Neural progenitor cell (in vitro differentiated cells): ENCODE measurements at places on chromosomes 3 and 15. TPM values are rescaled to one million over a fixed set of nuclear protein-coding genes. Genes with fewer than 3 reads are reported as not detected.

- DNase-seq, result no peak
Observed at GRCh38 chr15:88529021-88529630, 17.4 kb downstream of the DET1 start.

DNA sequence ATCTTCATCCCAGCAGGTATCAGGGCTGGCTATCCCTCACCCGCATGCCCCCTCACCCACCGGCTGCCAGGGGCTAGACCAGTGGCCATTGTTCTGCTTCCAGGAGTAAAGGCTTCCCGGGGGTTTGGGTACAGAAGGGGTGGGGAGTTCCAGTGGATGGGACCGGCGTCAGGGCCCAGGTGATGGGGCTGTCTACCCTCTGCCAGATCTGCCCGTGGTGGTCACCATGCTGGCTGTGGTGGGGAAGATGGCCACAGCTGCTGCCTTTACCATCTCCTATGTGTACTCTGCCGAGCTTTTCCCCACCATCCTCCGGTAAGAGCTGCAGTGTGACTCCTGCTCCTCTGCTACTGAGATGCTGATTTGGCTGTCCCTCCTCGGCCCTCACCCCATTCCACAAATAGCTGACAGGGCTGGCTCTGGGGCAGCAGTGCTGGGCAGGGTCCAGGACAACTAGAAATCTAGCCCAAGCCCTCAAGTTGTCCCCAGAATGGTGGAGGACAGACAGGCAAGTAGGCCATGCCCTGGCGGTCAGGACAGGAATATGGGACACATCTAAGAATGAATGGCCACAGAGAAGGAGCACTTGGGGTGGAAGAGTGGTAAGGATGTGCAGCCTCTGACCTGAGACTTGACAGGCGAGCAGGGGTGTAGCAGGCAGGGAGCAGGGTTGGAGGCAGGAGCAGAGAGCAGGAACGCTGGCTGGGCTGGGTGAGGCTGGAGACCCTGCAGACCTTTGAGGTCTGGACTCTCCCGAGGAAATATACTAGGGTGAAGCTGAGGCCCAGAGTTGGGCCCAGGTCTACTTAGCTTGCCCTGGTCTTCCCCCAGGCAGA lies 5.8 kb upstream of the SLC22A14 start:
- DNase-seq, result no peak

DNA sequence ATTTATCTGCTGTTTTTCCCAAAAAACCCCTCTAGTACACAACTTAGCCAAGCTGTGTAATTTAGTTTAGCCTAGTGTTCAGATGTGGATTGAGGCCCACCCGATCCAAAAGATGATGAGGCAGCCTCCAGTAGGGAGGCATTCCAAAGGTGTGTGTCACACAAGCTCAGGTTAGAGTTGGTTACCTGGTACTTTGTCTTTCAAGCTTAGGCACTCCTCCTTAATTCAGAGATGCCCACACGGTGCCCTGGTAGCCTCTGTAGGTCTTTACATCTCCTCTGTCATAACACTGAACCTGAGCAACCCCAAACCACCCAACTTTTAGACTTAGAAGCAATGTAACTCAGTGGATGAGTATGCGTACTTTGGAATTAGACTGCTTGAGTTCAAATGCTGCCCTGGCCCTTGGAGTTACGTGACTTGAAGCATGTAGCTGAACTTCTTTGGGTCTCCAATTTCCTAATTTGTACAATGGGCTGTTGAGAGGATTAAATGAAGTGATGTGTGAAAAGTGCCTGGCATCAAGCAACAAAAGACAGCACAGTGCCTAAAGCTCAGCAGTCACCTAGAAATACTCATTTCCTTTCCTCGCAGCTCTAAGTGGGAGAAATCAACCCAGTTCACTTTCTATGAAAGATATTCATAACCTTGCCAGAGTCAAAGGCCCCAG lies 284.6 kb upstream of the RARB start:
- peak; percentile 22 for DNase-seq

GRCh38 chr3:133938770-133939462 lies 43.2 kb upstream of the RAB6B start:
- no peak for DNase-seq

DNA sequence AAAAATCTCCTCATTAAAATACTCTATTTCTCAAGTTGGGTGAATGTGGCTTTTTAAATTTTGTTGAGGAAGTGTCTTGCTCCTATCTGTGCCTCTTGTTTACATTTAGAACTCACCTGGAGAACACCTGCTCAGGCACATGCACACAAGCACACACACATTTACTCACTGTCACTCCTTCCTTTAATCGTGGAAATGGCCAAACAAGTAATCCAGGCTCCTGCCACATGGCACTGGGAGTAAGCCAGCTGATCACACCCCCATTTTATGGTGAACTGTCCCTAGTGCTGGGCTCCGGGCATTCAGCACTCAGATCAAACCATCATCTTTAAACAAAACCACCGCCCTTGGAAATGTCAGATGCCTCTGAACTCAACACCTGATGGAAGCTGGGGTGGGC lies 204.7 kb upstream of the BHLHE40 start:
- no peak for DNase-seq

DNA sequence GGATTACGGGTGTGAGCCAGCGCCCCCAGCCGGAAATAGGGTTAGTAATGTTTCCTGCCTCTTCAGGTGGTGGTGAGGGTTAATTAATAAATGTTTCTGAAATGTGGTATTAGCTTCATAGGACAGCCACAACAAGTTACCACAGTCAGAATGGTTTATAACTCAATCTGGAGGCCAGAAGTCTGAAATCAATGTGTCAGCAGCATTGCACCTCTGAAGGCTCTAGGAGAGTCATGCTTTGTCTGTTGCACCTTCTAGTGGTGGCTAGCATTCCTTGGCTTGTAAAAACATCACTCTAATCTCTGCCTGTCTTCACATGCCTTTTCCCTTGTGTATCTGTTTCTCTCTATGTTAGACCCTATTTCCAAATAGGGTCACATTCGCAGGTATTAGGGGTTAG lies 7.8 kb upstream of the RPSA start:
- no peak for DNase-seq

DNA sequence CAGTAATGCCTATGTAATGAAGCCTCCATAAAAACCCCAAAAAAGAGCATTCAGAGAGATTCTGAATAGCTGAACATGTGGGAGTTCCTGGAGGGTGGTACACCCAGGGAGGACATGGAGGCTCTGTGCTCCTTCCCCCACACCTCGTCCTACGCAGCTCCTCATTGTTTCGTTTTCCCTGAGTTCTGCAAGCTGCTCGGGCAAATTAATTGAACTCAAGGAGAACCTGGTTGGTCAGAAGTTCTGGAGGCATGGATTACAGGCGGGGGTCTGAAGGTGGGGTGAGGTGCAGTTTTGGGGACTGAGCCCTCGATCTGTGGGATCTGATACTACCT lies 142.2 kb downstream of the MYO9A start:
- no peak for DNase-seq

DNA sequence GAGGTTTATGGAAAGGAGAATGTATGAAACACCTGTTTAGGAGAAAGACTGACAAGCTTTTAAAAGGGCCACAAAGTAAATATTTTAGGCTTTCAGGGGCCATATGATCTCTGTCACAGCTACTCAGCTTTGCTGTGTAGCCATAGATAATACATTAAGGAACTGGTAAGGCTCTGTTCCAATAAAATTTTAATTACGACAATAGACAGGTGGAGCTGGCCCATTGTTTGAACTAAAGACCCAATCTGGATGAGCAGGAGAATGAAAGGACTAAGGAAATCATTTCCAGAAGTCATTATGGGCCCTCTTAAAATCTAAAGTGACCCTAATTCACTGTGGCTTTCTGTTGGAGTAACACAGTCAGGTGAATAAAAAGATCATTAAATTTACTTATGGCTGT lies 48.5 kb upstream of the SLC12A8 start:
- no peak for DNase-seq

DNA sequence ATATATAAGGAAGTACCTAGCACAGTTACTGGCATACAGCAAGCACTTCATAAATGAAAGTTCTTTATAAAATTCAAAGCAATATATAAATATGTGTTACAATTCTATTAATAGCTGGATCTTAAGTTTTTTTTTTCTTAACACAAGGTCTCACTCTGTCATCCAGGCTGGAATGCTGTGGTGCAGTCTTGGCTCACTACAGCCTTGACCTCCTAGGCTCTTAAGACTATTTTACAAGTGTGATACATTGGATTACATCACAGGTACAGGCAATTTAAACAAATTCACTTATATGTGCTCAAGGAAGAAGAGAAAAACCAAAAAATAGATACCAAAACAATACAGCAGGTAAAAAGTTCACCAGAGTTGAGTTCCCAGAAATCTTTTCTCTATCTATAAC lies 60.6 kb downstream of the ZNF280D start:
- no peak for DNase-seq

DNA sequence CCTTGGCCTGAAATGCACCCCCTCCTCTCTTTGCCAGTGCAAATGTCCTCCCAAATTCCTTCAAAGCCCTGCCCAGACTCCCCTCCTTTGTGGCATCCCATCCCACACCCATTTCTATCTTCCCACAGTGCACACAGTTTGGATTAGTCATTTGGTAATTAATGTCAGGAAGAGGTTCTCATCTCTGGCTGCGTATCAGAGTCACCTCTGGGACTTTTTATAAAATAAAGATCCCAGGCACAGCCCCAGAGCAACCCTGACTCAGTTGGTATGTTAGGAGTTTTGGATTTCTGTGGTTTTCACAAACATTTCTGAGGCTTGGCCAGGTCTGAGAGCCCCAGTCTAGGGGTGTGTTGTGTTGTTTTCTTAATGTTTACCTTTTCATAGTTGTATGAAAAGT lies 41.6 kb downstream of the C3orf20 start:
- DNase-seq, result no peak

- no peak for DNase-seq
Observed at GRCh38 chr3:45980229-45980813, 15.3 kb downstream of the FYCO1 start.

NEK10 gene
- total RNA-seq, result 0.54 and 1.1 TPM in 2 replicates

FAM107A gene
- 0.11 and 0.71 TPM in 2 replicates for total RNA-seq

INSYN1 gene
- total RNA-seq, result 0.17 and 1.1 TPM in 2 replicates

DCLK3 gene
- 0.34 and 0.51 TPM in 2 replicates for total RNA-seq

CLSTN2 gene
- 0.15 and 0.22 TPM in 2 replicates for total RNA-seq

ARRDC4 gene
- total RNA-seq, result 19.9 and 28.2 TPM in 2 replicates

CHRNA7 gene
- total RNA-seq, result 8.7 and 14.0 TPM in 2 replicates
